CD4-positive, alpha-beta memory T cell (primary cell): ENCODE measurements at places on chromosomes 7 and 10. TPM values are rescaled to one million over a fixed set of nuclear protein-coding genes. Genes with fewer than 3 reads are reported as not detected.

The SLC26A3 gene
- polyA plus RNA-seq = not detected

The TMEM176A gene
- 0.26 TPM for polyA plus RNA-seq

The SPDYE11 gene
- polyA plus RNA-seq = not detected

The PDK4 gene
- not detected for polyA plus RNA-seq

The C10orf143 gene
- polyA plus RNA-seq = 18.7 TPM

The CUL2 gene
- polyA plus RNA-seq = 22.8 TPM
